ENCODE measurements at places on chromosomes 11 and 22.

DNA sequence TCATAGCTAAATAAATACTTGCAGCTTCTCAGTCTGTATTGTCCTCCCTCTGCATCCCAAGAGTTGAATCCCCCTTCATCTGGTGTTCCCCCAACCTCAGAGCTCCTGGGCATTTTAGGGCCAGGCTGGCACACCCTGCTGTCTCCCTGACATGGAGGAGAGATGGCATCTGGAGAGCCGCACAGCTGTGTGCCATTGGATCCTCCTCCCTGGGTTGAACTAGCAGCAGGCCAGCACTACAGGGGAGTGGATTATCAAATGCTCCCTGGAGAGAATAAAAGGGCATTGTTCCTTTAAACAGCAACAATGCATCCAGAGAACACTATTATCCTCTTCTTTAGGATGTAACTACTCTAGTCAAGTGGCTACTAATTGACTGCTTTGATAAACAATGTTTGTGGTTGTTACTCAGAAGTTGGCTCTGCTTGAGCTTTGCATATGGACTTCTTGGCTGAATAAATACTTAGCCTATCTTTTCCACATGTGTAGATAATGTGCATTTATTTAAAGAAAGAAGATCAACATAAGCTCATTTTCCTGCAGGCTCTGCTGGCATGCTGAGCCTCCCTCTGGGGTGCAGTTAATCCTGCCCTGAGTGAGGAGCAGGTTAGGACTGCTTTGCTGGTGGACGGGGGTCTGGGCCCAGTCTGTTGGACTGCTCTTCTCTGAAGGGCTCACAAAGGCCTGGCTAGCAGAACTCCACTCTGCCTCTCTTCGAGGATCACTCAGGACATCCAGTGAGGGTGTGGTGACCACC, 897.2 kb downstream of the TBC1D22A start:
- no peak for DNase-seq

- no peak for DNase-seq
These were observed 110.8 kb downstream of the KCNQ1OT1 start for GRCh38 chr11:2588809-2589537.

- DNase-seq = no peak
These were observed 5.6 kb downstream of the SCN2B start for GRCh38 chr11:118170882-118171268.

DNA sequence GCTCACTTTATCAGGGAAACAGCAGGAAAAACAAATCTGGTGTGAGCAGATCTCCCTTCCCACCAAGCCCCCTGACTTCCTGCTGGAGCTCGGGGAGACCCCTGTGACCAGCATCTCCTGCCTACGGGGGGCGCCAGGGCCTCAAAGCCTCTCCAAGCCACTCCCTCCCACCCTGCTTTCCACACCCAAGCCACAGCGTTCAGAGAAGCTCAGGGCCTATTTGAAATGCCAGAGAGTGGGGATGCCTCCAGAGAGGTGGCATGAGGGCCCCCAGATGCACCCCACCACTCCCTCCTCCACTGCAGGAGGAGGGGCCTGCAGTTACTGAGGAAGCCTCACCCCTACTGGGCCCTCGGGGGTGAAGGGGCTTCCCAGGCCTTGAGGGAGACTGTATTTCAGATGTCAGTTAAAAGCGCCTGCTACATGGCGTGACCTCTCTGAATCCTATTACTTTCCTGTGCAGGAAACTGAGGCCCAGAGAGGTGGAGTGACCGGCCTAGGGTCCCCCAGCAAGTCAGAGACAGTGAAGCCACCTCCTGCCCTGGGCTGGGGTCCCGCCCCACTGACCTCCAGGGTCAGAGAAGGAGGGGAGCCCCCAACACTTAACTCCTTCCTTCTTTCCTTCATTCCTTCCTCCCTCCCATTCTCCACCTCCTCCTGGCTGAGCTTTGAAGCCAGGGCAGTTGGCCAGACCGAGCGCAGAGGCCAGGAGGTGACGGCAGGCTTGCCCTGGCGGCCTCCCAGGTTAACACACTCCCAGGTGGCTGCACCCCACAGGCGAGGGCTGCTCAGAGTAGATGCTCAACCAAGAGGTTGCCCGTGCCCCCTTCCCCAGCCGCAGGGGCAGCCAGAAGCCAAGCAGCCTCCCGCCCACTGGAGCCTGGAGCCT, 6.0 kb upstream of the CDKN1C start:
- peak; percentile 43 for DNase-seq

DNA sequence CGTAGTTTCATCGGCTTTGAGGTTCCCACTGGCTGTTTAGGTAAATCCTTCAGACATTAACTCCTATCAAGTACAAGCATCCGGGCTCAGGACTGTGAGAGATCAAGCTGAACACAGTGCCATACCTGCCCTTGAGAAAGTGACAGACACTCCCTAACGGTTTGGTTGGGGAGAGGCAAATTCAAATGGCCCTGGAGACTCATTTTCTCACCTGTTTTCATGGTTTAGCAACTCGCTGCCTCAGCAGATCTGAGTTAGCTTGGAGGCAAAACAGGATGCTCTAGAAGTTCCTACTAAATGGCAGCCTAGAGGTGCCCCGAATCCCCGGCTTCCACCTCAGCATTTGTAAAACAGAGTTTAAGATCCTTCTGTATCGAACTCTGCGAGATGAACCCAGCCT, 3.6 kb upstream of the FBXO3 start:
- no peak for DNase-seq

DNA sequence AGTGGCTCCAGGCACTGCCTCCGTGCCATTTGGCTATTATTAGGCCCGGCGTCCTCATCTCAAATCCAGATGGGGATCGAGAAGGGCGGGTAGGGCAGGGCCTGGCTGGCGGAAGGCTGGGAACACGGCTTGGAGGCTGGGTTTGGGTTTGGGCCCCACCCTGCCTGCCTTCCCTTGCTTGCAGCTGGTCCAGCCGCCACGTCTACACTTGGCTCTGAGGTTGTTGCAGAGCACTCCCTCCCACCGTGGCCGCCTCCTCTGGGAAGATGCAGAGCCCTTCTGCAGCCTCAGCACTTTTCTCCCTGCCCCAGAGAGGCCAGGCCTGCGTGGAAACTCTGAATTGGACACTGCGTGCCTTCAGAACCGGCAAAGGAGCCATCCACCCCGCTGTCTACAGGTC, 5.2 kb upstream of the SMTN start:
- DNase-seq = no peak

DNA sequence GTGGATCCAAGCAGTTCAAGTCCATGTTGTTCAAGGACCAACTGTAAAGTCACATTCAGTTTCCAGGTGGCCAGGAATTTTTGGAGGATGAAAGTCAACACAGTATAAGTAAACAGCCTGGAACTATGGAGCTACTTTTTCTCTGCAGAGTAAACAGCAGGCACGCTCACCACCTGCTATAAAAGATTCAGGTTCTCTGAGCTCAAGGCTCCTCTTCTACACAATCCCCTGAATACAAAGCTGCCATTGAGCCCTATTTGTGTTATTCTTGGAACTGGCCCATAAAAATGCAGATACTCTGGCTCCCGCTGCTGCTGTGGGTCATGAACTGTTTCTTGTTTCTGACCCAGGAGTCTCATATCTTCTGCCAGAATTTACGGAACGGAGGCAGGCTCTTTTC, 56.9 kb upstream of the PRR5 start:
- DNase-seq = no peak

- DNase-seq = no peak
These were observed 613.5 kb downstream of the SOX6 start for GRCh38 chr11:15742626-15743519.

DNA sequence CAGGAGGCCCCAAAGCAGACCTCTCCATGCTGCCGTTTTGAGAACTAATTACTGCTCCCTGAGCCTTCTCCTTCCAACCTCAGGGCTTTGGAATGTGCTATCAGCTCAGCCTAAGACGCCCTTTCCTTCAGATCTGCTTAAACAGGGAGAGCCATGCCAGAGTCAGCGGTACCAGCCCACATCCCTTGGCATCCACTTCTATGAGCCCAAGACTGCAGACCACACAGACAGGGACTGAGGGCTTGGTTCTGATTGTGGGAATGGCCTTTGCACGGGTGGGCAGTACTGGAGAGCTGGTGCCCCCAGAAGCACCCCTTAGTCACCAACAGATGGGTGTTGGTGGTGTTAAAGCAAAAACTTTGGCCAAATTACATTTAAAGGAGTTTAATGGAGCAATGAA, 146.5 kb downstream of the TTC17 start:
- no peak for DNase-seq

- DNase-seq = no peak
These were observed 25.2 kb upstream of the OR8B8 start for GRCh38 chr11:124470561-124471227.

DNA sequence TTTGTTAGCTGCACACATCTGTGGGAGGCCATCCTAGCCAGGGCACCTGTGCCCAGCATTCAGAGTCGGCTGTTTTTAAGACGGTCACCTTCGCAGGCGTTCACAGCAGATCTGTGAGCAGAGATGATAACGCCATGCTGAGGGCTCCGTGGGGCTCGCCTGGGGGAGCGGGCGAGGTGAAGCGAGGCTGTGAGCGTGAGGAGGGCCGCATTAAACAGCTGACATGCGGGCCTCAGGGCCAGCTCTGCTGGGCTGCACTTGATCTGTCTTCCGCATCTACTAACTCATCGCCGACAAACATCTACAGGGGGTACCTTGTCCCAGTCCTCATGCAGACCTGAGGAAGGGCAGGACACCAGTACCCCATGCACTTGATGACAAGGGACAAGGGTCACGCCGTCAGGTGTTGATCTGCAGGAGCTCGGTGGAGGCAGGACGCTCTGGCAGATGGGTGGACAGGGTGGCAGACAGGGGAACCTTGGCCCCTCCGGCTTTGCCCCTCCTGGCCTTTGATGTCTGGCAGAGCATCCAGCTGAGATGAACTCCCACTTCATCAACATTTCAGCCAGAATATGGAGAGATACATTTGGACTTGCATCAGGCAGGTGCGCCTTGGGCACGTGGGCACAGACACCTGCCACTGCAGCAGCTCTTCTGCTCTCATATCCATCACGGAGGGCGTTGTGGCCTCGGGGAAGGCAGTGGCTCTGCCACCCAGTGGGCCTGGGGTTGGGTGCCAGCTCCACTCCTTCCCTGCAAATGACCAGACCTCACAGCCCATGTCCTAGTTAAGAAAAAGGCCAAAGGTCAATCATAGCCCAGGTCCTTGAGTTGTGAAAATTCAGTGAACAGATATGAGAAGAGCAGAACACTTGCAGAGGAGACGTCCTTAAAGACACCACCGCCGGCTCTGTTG, 822.9 kb downstream of the BRD1 start:
- DNase-seq = no peak

DNA sequence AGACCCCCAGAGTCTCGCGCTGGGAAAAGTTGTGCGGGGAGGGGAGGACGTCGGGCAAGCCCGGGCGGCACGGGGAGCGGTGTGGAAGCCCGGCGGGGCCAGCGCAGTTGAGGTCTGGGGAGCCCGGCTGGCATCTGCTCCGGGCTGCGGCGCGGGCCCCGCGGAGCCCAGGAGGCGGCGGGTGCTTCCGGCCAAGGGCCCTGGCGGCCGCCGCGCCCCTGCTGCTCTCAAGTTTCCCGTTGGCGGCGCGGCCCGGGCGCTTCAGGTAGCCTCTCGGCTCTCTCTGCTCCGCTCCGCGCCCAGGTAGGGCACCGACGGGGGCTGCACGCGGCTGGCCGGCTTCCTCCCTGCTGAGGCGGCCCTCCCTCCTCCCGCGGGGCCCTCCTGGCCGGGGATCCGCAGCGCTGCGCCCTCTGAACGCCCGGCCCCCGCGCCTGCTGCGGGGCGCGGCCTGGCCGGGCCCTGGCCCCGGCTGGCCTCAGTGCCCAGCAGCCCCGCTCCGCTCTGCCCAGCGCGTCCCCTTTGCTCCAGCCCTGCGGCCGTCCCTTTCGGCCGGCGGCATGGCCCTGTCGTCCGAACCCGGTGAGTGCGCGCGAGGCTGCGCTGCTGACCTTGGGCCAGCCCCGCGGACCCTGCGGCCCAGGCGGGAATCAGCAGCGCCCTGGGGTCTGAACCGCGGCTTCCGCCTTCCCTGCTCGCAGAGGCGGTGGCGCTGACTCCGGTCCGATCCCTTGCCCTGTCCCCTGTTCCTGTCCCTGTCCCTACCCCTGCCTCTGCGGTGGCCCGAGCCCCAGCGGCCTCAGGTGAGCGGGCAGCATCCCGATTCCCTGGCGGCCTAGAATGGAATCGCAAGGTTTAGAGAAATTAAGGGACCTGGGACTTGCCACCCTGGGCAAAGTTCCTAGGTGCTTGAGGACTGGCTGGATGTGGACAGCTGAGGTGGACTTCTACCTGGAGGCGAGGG, 4.3 kb upstream of the AMPD3 start:
- DNase-seq = peak; percentile 35

GRCh38 chr22:29994027-29994715, 86.1 kb upstream of the HORMAD2 start:
- no peak for DNase-seq

GRCh38 chr11:71200761-71201160, 51.6 kb downstream of the SHANK2 start:
- DNase-seq = no peak

DNA sequence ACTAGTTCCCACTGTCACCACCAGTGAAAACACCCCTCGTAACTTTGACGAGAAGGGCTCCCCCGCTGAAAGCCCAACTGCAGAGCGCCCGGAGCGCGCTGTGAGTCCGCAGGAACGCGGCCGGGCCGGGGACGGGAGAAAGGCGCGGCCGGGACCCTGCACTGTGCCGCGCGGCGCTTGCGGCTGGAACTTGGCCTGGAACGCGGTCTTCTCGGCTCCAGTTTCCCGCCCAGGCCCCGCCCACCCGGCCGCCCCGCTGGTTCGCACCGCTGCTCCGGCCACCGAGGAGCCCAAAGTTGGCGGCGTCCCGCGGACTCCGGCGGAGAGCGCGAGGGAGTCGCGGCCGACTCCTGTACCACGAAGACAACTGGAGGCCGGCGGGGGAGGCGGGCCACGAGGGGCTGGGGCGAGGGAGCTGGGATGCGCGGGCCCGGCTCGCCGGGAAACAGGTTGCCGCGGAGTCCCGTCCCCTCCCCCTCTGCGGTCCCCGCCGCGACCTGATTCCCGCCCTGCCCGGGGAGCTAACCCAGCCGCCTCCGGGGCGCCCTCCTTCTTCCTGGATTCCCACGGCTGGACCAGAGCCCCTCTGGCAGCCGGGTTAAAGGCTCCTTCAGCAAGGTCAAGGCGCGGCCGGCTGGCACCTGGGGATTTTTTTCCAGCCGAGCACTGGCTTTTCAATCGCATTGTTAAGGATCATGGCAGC, 3.4 kb downstream of the TENM4 start:
- DNase-seq = peak; percentile 18

- no peak for DNase-seq
These were observed 42.6 kb upstream of the VPREB1 start for GRCh38 chr22:22201930-22202343.

- no peak for DNase-seq
These were observed 1495.9 kb downstream of the BRD1 start for GRCh38 chr22:48331691-48332220.

- no peak for DNase-seq
These were observed 2.1 kb downstream of the WEE1 start for GRCh38 chr11:9575260-9576240.

GRCh38 chr11:69131644-69132300, 24.0 kb upstream of the SMIM38 start:
- peak; percentile 81 for DNase-seq

Data from Ammon's horn (tissue), 1 donor.